Myometrial cell (primary cell): ENCODE measurements at places on chromosomes 5 and 9. TPM values are rescaled to one million over a fixed set of nuclear protein-coding genes. Genes with fewer than 3 reads are reported as not detected.

The CDKN2B gene
- 25.2 and 29.1 TPM in 2 replicates for total RNA-seq

The SCGB3A2 gene
- not detected in 2 replicates for total RNA-seq

The ENTREP1 gene
- not detected in 2 replicates for total RNA-seq

The KIF4B gene
- under 0.01 TPM in 1 of 2 replicates, not detected in the other for total RNA-seq

The SLC1A1 gene
- 2.0 and 3.2 TPM in 2 replicates for total RNA-seq
